ENCODE measurements at places on chromosomes 3 and 15.

- no peak for DNase-seq
These were observed 130.2 kb upstream of the SGO1 start for GRCh38 chr3:20316238-20316637.

DNA sequence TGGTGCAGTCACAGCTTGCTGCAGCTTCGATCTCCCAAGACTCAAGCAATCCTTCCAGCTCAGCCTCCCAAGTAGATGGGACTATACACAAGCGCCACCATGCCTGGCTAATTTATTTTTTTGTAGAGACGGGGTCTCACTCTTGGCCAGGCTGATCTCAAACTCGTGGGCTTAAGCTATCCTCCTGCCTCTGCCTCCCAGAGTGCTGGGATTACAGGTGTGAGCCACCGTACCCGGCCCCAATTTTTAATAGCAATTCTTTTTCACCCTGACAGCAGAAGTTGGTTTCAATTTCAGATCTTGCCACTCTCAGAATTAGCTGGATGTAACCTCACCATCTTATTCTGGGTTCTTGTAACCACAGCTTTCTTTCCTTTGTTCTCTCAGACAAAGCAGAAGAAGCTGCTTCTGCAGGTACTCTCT is 64.8 kb downstream of the TRIM71 start:
- no peak for DNase-seq

DNA sequence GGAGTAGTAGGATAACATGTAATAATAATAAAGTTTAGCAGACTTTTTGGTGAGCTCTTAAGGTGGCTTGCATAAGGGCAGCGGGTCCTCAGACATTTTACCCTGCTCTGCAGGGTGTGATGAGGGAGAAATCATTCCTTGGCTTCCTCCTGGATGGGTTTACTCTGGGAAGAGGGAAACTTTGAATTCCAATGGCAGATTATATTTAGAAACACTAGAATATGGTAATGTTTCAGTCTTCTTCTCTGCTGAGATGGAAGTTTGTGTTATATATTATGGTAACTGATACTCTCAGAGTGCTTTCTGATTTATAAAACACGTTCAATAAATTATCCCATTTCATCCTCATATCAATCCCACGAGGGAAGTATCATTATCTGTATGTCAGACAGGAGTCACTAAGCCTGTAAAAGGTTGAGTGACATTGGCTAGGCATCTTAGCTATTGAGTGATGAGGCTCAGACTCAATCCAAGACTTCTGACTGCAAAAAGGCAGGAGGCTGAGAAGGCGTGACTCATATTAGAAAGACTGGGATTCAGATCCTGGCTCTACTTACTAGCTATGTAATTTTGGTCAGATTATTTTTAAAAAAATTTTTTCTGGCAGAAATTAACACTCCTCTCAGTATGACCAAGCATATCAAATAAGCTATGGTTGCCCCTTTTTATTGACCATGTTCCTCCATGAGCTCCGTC is 19.3 kb downstream of the PDIA5 start:
- DNase-seq, result no peak

DNA sequence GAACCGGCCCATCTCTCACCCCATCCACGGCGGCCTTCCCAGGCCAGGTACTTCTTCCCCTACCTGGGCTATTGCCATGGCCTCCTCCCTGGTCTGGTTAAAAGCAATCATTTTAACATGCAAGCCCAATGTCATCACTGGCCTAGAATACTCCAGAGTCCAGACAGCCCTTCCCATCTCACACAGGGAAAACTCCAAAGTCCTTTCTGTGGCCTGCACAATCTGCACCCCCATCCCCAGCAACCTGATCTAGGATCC is 45.8 kb upstream of the SLCO2A1 start:
- DNase-seq, result no peak

GRCh38 chr15:66224946-66225345 is 28.6 kb downstream of the MEGF11 start:
- no peak for DNase-seq

GRCh38 chr3:119492128-119492527 is 6.2 kb upstream of the TIMMDC1 start:
- no peak for DNase-seq

GRCh38 chr3:123155471-123156011 is 46.2 kb upstream of the SEC22A start:
- no peak for DNase-seq

DNA sequence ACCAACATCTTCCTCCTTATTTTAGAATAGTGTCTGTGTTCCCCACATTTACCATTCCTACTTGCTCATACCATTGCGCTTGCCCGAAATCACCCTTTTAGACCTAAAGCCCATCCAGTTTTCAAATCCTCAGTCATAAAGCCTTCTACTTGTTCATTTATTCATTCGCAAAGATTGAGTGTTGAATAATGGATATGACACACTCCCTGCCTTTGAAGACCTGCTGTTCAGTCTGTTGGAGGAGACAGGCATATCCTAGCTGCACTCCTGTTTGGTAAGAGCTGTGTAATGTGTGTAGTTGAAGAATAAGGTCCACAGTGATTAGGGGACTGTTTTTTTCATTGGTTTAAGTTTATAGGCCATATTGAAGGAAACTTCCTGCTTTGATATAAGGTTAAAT is 1.7 kb downstream of the CNOT10 start:
- no peak for DNase-seq

DNA sequence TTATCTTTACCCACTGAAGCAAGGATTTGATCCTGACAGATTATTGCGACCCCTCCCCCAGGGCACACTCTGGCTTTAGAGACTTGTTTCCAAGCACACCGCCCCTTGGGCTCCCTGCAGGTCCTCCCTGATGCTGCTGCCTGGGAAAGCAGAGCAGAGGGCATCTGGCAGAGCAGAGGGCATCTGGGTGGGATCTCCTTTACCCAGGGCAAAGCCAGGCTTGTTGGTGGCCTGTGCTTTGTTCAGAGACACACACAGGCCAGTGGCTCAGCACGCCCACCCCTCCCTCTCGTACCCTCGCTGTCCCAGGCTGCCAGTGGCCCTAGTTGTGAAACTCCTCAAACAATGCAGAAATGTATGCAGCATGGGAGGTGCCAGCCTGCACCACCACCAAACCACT is 4.8 kb downstream of the KLF13 start:
- DNase-seq, result no peak

DNA sequence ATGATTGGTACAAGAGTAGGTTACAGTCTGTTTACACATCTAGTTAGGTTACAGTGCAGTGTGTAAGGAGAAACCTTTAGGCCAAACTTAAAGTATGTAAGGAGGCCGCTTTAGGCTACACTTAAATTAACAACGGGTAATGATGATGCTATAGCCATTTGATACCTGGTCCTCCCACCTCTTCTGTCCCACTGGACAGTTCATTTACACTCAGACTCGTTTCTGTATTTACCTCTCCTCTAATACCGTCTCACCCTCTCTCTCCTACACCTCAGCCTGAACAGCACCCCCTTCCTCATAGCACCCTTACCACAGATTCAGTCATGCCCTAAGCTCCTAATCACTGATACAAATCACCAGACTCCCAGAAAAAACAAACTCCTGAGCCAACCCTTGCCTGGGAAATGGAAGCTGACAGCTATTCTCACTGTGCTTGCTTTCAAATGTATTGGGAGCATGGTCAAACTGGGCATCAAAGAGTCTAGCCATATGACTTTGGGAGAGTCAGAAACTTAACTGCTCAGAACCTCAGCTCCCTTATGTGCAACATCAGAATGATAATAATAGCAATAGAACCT is 241.3 kb upstream of the SETMAR start:
- DNase-seq, result no peak

- no peak for DNase-seq
These were observed 210.5 kb downstream of the DOCK3 start for GRCh38 chr3:50885070-50885850.

GRCh38 chr15:60299452-60300047 is 98.2 kb downstream of the ANXA2 start:
- DNase-seq, result no peak

GRCh38 chr3:72065872-72066641 is 281.1 kb upstream of the PROK2 start:
- no peak for DNase-seq

DNA sequence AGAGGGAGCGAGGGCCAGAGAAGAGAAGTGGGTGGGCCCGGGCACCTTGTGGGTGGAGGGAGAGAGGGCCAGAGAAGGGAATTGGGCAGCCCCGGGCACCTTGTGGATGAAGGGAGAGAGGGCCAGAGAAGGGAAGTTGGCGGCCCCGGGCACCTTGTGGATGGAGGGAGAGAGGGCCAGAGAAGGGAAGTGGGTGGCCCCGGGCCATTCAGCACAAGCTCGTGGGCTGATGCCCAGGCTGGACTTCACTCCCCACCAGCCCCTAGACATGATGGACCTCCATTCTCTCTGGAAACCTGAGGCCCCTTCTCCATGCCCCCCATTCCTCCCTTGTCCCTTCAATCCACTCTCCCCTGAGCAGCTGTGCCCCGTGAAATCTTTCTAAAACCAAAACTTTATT is 15.8 kb downstream of the DUSP7 start:
- DNase-seq, result no peak

GRCh38 chr3:13207578-13207922 is 134.3 kb upstream of the IQSEC1 start:
- no peak for DNase-seq

GRCh38 chr3:139537795-139538621 is 1.5 kb downstream of the RBP1 start:
- DNase-seq, result no peak

DNA sequence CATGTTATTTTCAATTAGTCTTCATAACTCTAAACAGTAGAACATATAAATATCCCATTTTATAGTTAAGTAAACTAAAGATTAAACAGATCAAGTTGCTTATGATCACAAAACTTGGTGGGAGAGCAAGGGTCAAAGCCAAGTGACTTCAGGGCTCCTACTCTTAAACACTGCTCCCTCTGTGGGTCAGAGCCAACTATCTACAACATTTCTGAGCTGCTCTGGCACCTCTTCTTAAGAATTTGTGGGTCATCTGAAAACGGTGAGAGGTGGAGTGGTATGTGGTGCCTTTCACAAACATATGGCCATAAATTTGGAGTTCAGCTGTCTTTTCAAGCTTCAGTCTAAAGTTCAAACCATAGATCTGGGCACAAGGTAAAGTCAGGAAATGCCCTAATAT is 10.9 kb downstream of the ATG3 start:
- no peak for DNase-seq

GRCh38 chr15:75136118-75136517 is 65.6 kb upstream of the C15orf39 start:
- DNase-seq, result no peak

DNA sequence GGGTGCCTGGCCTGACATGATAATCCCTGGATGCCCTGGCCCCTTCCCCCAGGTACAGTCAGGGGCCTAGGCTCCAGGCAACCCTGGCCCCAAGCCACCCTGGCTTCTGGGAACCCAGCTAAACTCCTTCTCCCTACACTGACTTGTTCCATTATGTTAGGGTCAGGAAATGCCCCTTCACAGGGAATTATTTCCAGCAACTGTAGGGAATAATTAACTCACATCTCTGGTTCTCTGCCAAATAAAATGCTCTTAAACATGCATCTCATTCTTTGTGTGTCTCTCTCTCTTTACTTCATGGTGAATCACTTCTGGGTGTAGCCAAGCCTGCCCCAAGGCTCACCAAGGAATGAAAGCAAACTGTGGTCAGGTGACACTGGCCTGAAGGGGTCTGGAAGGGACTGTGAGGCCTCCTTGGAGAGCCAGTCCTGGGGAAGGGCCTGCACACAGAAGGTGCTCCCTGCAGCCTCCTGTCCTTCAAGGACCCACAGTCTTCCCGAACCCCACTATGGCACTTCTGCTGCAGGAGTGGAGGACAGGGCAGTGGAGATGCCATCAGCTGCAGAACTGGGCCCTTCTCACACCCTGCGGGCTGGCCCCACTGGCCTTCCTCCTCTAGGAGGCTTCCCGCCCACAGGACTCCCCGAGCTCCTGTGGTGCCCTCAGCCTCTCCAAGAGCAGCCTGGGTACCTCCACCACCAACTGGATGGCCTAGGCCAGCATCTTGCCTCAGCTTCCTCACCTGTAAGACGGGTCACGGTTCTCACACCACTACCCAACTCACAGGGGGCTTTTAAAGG is 17.6 kb downstream of the TKT start:
- no peak for DNase-seq

GRCh38 chr3:54939557-54940300 is 11.9 kb upstream of the LRTM1 start:
- DNase-seq, result no peak

DNA sequence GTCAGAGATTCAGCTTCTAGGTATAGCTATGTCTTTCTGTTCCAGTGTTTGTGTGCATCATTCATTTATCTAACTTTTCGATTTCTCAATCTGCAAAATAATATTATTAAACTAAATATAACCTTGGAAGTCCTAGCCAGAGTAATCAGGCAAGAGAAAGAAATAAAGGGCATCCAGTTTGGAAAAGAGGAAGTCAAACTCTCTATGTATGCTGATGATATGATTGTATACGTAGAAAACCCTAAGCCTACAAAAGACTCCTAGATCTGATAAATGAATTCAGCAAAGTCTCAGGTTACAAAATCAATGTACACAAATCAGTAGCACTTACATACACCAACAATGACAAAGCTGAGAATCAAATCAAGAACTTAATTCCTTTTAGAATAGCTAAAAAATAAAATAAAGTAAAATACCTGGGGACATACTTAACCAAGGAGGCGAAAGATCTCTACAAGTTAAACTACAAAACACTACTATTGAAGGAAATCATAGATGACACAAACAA is 718.2 kb downstream of the NTRK3 start:
- no peak for DNase-seq

DNA sequence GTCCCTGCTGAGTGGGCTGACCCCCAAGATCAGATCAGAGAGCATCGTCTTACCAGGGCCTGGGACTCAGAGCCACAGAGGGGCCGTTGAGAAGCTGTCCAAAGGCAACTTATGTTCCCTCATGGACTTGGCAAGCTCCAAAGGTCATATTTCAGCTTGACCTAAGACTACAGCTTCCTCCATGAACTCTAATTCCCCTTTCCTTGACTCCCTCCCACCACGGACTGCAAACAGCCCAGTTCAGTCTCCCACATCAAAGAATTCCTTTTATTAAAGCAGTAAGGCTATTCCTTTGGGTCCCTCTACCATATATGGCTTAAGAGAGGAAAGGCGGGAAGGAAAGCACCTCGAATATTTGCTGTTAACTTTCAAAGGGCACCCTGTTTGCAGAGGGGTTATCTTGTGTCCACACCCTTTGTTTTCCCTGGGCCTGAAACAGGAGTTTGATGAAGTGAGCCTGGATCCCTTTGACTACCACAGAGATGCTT is 146.1 kb upstream of the THBS1 start:
- no peak for DNase-seq

DNA sequence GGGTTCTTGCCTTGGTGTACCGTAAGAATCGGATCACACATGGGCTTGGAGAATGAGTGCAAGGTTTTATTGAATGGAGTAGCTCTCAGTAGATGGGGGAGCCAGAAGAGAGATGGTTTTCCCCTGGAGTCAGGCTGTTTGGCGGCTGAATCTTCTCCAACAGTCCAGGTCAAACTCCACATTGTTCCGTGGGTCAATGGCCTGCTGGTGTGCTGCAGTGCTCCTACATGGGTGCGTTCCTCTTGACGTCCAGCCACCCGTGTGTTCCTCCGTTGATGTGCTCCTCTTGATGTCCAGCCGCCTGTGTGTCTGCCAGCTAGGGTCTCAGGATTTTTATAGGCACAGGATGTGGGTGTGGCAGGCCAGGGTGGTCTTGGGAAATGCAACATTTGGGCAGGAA is 69.3 kb upstream of the AGBL1 start:
- no peak for DNase-seq

GRCh38 chr3:194340757-194341400 is 10.2 kb downstream of the CPN2 start:
- no peak for DNase-seq

- DNase-seq, result no peak
These were observed 3.3 kb downstream of the NPTN start for GRCh38 chr15:73629798-73630429.

All from cortex of kidney (tissue), 1 donor.